Anterior cingulate cortex (tissue), 58 donors: ENCODE measurements at places on chromosomes 6 and 20.

DNA sequence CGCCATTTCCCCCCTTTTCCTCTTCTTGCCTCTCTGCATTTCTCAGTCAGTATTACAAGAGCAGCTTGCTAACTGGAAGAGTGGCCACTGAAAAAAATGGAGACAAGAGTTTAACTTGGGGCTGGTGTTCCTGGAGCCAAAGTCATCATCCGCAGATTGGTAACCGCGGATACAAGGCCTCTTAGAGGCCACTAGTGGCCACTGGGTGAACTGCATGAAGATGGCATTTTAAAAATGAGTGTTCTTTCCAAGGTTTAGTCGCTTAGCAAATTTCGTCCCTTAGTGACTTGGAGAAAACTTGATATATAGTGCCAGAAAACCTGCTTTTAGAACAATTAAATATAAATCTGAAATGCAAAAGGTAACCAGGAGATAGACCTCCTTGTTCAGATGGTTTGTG, 4.8 kb downstream of the F13A1 start:
- no peak for DNase-seq

DNA sequence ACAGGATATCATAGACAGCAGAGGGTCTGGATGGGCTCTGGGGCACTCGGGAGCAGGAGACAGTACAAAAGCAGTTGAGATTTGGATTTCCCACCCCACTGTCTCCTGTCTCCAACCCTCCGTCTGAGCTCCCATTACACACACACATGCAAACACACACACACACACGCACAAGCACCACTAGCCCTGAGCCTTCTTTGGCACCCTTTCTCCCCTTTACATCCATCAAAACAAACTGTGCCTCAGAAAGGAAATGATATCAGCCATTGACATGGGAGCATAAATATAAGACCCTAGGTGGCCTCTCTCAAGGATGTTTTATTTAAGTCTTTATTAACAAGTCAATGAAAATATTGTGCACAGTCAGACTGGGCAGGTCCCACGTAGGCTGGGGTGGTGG, 17.5 kb downstream of the TTBK1 start:
- DNase-seq: no peak

GRCh38 chr6:39886871-39887270, 47.4 kb downstream of the MOCS1 start:
- no peak for DNase-seq

GRCh38 chr6:17116117-17116440, 14.2 kb downstream of the STMND1 start:
- DNase-seq: no peak

DNA sequence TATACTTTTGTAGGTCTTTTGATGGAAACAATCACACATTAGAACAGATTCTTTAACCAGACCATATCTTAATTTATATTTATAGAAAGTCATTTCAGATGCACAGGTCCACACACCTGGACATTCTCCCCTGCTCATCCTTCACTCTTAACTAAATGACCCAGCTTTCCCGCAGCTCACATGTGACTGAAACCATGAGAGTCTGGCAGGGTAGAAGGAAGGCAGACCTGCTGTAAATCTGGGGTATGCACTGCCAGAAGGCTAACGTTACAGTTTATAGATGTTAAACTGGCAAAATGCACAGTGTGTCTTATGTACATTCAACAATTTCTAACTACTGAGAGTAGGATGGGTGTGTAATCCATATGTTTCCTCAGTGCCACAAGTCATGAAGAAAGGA, 359.5 kb upstream of the SPTLC3 start:
- DNase-seq: no peak

DNA sequence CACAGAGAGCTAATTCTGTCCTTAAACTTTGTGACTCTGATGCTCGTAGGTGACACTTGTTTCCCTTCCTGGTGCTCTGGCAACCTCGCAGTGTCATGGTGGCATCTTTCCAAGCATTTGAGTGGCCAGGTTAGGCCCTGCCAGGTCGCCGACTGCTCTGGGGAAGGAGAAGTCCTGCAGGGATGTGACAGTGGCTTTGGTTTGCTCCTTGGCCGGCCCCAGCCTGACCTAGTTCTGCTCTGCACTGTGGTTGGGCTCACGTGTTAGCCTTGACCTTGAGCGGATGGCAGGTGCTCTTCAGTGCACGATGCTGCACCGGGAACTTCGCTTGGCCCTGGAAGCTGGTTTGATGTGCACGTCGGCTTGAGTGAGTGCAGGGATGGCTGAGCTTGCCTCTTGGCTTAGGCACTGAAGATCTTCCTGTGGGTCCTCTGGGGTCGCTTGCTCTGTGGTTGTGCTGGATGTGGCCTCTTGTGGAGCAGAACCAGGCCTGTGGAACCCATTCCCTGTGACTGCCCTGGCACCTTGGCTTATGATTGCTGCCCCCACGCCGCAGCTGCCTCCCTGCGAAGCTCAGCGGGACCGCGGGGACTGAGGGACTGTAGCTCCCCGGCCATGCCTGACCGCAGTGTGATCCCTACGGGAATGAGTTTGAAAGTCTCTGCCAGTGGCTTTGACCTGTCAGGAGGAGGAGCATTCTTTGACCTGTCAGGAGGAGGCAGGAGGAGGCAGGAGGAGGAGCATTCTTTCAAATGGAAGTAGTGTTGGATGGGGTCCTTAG, 8.7 kb downstream of the OSBPL2 start:
- no peak for DNase-seq

DNA sequence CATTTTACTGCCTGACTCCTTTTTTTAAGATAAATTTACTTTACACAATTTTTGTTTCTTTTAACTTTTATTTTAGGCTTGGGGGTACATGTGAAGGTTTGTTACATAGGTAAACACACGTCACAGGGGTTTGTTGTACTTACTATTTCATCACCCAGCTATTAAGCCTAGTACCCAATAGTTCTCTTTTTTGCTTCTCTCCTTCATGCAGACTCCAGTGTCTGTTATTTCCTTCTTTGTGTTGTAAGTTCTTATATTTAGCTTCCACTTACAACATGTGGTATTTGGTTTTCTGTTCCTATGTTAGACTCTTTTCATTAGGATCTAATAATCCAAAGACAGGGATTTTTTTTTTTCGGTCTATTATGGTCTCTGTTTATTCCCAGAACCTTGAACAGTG, 83.5 kb upstream of the CCN6 start:
- no peak for DNase-seq

DNA sequence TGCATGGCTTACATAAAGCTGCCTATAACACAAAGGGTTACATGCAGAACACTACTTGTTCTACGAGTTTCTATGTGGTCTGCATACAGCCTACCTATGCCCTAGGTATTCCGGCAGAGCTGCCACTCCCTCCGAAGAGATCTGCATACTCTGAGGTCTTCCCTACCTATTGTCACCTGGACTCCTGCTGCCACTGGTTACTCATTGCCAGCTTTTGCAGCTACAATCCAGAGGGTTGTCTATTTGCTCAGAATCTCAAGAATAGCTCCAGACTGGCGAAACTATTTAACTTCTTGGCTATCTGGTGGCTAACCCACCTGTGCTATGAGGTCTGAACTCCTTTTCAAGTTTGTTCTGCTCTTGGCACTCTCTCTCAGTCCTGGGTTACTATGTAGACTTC, 323.3 kb downstream of the BMP2 start:
- no peak for DNase-seq

DNA sequence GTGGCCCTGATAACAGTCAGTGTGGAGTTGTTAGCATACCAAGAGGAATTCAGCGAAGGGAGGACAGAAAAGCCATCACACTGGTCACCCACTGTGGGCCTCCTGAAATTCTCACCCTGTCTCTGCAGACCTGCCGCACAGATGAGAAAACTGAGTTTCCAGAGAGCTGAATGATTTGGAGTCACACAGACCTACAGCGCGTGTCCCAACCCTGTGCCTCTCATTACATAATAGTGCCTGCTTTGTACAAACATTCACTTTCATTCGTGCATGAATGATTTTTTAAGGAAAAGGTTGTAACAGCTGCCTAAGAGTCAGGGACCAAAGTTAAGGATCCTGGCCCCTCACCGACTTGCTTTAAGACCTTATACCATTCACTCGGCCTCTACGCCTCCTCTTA, 62.7 kb downstream of the THBS2 start:
- no peak for DNase-seq

- no peak for DNase-seq
Observed at GRCh38 chr20:58824843-58825242, 25.9 kb downstream of the GNAS-AS1 start.

DNA sequence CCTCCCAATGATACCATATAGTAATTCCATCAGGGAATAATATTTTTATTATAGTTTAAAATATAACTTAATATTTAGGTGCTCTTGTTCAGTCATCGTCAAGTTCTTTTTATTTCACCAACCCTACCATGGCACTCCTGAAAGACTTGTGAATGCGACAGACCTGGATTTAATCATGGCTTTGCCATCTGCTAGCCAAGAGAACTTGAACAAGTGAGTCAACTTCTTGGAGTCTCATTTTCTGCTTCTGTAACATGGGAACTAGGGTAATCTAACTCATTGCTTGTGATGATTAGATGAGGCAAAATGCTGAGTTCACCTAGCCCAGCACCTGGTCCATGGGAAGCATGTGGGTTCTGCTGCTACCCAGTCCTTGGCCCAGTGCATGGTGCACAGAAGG, 62.9 kb downstream of the ESR1 start:
- DNase-seq: no peak

DNA sequence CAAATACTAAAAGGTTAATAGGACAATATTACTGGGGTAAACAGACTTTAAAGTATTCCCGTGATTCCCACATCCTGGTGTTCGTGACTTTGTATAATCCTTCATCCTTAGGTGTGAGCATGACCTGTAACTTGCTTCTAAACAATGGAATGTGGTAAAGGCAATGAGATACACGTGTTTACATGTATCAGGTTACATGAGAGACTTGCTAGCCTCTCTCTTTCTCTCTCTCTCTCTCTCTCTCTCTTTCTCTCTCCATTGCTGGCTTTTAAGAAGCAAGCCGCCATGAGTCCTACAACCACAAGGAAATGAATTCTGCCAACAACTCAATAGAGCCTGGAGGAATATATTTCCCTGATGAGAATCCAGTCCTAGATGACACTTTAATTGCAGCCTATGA, 83.9 kb upstream of the LGSN start:
- DNase-seq: no peak

DNA sequence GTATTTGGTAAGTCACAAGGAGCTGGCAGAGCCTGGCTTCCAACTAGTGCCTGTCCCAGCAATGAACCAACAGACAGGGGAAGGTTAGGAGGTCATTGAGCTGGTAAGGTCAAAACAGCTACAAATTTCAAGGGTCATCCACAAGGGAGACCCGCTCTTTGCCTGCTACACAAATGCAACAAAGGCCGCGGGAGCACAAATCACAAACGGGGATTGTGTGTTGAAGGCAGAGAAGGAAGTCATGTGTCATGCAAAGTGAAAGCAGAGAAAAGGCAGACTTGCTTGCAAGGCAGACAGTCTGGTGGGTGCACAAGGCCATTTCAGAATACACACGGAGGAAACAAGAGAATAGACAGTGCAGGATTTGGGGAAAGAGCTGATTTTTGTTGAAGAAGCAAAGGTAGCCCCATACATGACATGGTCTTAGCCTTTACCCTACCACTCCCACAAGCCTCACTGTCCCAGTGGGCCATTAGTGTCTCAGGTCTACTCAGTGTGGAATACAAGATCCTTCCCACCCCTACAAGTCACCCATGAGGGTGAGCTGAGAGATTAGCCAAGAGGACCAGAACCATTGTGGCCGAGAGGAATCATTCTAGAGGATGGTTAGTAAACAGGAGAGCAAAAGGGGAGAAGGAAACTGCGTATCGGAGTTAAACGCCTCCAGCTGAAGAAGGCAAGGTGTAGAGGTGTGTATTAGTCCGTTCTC, 18.1 kb upstream of the SAMHD1 start:
- DNase-seq: no peak

DNA sequence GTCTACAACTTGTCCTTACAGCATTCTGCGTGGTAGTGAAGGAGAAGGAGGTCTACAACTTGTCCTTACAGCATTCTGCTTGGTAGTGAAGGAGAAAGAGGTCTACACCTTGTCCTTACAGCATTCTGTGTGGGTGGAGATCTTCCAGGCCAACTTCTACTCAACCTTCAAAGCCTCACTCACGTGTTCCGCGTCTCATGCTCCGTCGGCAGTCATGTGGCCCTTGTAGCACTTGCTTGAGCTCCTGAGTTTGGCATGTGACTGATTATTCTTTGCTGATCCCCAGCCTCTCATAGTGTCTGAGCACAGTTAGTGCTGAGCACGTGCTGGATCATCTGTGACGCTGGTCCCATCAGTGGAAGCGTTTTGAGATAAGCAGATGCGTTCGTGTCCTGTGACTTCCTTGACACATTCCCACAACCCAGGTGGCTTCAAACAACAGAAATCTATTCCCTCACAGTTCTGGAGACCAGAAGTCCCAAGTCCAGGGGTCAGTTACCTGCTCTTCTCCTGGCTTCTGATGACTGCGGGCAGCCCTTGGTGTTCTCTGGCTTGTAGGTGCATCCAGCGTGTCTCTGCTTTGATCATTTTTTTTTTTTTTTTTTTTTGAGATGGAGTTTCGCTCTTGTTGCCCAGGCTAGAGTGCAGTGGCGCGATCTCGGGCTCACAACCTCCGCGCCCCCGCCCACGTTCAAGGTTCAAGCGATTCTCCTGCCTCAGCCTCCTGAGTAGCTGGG, 2.6 kb downstream of the SS18L1 start:
- DNase-seq: no peak

DNA sequence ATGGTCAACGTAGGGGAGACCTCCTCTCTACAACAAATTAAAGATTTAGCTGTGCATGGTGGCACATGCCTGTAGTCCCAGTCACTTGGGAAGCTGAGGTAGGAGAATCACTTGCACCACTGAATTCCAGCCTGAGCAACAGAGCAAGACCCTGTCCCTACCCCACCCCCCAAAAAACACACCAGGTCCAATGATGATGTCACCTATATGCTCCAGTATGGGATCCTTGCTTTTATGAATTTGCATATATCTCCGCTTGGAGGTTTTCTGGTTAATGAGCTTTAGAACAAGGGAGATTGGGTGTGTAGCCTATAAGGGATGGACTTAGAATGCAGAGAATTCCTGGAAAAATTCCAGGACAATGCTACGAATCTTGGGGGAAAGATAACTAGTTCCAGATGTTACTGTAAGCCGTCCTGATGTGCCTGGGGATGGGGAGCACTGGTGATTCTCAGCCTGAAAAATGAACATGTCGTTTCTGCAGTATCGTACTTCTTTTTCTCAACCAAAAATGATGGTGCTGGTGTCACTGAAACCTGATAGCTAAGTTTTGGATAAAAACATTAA, 61.1 kb downstream of the ZBTB2 start:
- DNase-seq: no peak

- no peak for DNase-seq
Observed at GRCh38 chr6:100257793-100258395, 206.8 kb downstream of the SIM1 start.

- peak; percentile 26 for DNase-seq
Observed at GRCh38 chr6:131949909-131950766, 1.0 kb downstream of the CCN2 start.

DNA sequence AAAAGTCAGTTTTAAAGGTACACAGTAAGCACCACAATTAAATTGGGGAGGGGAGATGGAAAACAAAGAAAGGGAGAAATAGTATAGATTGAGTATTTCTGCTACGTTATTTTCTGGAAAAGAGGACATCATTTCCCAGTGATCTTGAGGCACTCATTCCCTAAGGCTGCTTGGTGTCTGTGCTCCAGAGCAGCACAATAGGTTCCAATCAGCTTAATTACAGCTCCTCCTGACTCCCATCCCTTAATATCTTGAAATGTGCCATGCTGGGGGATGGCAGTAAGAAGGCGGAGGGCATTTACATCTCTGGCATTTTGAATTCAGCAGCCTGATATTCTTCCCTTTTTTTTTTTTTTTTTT, 39.5 kb upstream of the BEND3 start:
- DNase-seq: no peak

GRCh38 chr6:139323511-139324300, 31.9 kb upstream of the TXLNB start:
- DNase-seq: peak; percentile 1

- DNase-seq: no peak
Observed at GRCh38 chr20:31505903-31506302, 8.3 kb upstream of the HM13 start.
